ENCODE measurements at places on chromosomes 6 and 20.

- DNase-seq: no peak
Observed at GRCh38 chr6:106066989-106067388, 19.1 kb upstream of the PRDM1 start.

- no peak for DNase-seq
Observed at GRCh38 chr20:35988910-35989463, 20.6 kb downstream of the CNBD2 start.

DNA sequence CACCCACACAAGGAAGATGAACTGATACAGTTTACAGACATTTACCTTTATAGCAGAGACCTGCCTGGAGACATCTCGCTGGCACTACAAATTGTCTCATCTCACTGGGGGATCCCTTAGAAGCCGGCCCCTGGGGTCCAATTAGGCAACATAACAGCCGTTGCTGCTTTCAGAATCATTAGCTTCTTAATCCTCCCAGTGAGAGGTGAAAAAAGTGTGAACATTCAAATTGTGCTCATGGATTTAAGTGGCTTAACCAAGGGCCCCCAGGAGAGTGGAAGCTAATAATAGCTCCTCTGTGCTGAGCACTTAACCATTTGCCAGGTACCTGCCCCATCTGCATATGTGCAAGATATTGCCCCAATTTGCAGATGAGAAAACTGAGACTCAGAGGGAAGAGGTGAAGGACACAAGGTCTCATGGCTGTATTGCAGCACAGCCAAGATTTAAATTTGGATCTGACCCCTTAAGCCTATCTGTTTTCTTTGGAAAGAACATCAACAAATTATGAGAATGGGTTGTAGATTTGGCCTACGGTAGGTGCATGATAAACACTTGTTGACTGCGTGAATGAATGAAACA is 101.0 kb downstream of the EYA2 start:
- no peak for DNase-seq

GRCh38 chr20:41176711-41177552 is 39.6 kb downstream of the PLCG1 start:
- peak; percentile 4 for DNase-seq

- DNase-seq: no peak
Observed at GRCh38 chr6:86563197-86563596, 374.1 kb upstream of the HTR1E start.

DNA sequence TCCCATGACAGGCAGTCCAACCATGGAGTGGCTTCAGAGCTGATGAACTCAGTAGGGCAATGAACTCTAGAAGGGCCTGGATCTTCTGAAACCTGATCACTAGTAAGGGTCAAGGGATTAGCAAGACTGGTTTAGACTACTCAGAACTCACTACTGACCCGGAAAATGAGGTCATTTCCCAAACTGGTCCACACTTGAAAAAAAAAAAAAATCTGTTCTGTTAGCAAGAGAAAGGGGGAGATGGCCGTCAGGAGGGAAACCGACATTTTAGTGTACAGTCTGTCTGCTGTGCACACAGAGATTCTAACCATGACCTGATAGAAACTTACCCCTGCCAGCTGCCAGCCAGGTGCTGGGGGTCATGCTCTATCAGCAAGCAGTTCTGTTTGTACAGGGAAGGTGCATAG is 262.4 kb upstream of the AGPAT4 start:
- DNase-seq: no peak

- no peak for DNase-seq
Observed at GRCh38 chr6:42229506-42230119, 12.0 kb upstream of the MRPS10 start.

DNA sequence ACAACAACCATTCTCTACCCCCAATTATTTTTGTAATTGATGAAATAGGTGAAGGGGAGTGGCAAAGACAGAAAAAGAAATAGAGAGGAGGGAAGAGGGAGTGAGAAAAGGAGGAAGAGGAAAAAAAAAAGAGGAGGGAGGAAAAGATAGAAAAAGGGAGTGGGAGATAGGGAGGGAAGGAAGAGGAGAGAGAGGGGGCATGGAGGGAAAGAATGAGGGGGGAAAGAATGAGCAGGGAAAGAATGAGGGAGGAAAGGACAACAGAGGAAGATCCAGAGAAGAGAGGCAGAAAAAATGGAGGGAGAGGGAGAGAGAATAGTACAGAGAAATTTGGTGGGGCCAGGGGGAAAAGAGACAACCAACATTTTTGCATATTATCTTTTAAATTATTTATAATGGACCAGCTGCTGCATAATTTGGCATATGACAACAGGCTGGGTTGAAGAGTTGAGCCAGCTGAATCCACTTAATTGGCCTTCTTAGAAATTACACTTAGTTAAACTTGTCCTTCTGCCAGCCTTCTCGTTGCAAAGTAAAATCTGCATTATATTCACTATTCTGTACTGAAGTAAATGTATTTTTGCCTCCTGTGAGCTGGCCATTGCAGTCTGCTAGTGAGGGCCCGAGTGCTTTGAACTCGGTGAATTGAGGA is 101.0 kb downstream of the ARHGAP18 start:
- no peak for DNase-seq

DNA sequence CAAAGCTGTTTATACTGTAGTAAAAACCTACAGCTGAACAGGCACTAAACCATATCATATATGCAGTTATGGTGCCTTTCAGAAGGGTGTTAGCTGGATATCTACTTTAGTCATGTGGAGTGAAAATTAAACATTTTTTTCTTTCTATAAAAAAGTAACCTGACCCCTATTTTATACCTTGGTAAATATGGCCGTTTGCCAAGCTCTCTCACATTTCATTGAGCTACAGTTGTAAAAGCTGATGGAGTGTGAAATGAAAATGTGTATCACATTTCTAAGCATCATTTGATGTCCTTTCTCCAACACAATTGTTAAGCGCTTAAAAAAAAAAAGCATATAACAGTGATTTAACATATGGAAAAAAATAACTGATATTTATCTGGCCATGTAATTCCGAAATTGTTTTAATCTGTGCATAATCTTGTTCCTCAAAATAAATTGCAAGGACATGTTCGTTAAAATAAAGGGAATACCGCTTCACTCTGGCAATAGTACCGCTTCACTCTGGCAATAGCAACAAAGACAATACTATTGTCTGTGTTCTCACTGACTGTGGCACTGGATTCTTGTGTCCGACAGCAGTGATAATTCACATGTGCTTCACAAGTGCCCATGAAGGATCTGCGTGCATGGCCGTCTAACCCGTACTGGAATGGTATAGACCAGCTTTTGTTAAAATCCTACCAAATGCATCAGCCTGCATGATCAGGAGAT is 391.8 kb upstream of the SOX4 start:
- DNase-seq: no peak

DNA sequence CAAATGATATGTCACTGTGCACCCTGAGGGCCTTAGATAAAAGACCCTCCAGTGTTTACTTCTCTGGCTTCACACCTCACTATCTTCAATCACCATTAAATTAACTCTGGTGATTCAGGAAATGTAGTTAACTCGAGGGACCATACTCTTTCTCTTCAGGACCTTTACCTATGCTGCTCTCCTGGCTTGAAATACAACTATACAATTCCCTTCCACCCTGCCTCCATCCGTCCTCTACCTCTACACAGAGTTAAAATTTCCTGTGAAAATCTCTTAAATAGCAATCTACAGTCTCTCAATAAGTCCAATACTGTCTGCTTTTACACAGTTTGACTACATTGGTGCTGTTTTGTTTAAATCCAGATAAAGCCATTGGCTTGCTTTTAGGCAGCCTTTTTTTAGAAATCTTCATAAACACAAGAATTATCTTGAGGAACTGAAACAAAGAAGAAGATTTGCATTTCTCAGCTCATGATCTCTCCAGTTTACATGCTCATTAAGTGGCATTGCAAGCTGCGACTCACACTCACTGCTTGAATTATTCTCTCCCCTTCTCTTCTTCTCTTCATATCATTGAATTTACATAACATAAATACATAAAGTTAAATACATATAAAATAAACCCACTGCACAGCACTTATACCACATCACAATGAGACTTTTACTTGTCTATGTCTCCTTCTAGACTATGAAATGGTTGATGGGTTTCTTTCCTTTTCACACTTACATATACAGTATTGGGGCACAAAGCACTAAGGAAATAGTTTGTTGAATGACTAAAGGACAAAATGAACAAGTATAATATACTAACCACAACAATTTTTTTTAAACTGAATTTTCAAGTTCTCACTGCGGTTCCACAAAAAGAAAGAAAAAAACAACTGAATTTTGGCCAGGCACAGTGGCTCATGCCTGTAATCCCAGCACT is 239.0 kb upstream of the KCNQ5 start:
- DNase-seq: no peak

DNA sequence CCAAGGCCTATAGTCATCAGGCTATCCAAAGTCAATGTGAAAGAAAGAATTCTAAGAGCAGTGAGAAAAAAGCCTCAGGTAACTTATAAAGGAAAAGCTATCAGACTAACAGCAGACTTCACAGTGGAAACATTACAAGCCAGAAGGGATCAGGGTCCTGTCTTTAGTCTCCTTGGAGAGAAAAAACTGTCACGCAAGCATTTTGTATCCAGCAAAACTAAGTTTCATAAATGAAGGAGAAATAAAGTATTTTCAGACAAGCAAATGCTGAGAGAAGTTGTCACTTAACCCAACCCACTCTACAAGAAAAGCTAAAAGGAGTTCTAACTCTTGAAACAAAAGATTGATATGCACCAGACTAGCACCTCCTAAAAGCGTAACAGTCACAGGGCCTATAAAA is 28.1 kb downstream of the CITED2 start:
- DNase-seq: no peak

DNA sequence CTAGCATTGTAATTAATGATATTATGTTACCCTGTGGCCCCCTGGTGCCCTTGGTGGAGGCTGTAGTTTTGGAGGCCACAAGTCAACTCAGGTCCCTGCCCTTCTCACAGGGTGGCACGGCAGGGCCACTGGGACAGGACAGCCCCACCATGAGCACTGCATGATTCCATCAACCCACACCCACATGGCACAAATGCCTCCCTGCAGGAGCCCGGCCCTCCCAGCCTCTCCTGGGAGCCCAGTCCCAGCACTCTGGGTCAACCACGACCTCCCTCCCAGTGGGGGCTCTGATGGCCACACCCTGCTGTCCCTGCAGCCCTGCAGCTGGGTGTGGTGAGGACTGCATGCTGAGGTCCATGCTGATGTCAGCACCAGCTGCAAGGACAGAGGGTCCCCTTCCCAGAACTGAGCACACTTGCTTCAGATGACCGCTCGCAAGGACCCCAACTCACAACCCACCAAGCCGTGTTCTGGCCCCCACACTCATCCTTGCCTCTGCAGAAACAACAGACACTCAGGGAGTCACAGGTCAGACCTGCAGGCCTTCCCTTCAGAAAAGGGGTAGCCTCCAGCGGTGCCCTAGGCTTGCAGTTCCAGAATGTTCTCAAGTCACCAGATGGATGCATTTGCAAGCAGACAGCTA is 15.7 kb upstream of the CST7 start:
- no peak for DNase-seq

DNA sequence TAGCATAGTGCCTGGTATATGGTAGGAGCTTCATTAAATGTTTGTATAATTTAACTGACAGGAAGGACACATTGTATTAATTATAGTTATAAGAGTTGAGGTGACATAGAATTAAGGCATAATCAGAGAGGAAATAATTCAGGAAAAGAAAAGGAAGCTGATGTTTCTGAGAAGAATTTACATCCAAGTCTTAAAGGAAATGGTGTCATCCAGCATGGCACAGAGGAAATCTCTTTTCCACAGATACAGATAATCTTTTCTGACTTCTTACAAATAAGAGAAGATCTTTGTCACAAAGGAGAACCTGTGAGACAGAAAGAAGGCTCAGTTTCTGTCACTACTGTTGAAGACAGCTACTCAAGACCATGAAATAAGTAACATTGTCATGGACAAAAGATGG is 222.5 kb downstream of the GJA1 start:
- DNase-seq: no peak

GRCh38 chr6:144649085-144649484 is 363.9 kb downstream of the UTRN start:
- DNase-seq: no peak

DNA sequence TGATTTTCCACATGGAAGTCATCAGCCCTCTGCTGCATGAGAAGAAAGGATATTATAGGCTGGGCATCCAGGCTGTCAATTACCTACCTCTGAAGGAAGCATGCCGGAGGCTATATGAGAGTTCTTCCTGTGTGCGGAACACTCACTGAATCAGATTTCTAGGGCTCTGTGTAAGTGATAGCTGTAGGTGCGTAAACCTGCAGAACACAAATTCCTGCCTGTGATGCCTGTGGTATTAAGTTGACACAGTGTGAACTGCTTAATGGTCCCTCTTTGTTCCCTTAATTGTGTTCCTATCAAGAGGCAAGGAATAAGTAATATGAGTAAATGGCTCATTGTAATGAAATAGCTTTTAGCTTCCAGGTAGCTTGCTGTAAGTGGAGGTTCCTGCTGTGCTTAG is 103.3 kb downstream of the ANKS1A start:
- DNase-seq: no peak

- DNase-seq: no peak
Observed at GRCh38 chr6:150717419-150717818, 117.7 kb downstream of the PLEKHG1 start.

GRCh38 chr6:34573567-34574183 is 17.5 kb upstream of the SPDEF start:
- DNase-seq: no peak

GRCh38 chr20:63739130-63740069 is at the start of gene SLC2A4RG:
SLC2A4RG (plus strand) TSS chr20:63739776; CDS start chr20:63739913, 137 bp downstream.
- peak; percentile 79 for DNase-seq

DNA sequence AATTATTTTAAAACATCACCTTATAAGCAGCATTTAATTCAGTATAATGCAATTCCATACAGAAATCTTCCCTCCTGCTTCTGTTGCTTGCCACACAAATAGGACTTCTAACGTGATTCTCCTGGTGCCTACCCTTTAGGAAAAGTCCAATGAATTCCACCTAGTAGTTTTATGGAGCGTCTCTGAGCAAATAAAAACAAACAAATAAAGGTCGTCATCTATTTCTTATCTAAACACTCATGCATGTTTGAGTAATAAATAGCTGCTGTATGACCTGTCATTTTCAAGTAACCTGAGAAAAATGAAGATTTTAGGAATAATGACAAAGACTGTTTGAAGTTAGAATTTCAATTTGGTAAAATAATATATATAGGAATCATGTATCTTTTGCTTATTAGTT is 102.7 kb downstream of the BMP5 start:
- no peak for DNase-seq

DNA sequence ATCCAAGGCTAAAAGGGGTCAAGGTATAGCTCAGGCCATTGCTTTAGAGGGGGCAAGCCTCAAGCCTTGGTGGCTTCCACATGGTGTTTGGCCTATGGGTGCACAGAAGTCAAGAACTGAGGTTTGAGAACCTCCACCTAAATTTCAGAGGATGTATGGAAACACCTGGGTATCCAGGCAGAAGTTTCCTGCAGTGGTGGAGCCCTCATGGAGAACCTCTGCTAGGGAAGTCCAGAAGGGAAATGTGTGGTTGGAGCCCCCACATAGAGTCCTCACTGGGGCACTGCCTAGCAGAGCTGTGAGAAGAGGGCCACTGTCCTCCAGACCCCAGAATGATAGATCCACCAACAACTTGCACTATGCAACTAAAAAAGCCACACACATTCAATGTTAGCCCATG is 678.7 kb upstream of the ADGRB3 start:
- DNase-seq: no peak

Measured in activated CD4-positive, alpha-beta T cell treated with anti-CD3 and anti-CD28 coated beads for 36 hours (primary cell).